Choroid plexus epithelial cell (primary cell): ENCODE measurements at places on chromosomes 11 and 22.
A peak's percentile ranks its signal among the peaks of the same experiment; 100 is the strongest.

DNA sequence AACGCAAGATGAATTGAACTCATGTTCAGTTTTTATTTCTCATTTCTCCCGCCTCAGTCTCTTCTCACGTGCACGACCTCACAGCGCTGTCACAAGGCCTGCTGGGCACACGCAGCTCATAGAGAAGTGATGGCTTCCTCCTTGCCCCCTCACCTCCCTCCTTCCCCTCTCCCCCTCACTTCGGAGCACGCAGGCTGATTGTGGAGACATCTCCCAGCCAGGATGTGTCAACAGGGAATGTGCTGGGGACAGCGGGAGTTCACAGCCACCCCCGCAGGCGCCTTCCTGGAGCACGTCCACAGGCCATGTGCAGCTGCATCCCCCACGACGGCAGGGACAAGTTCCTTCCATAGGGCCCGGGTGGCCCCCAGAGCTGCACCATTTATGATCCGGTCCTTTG lies 29.1 kb upstream of the KRTAP5-6 start:
- DNase-seq = no peak

GRCh38 chr22:22228921-22229320 lies 15.7 kb upstream of the VPREB1 start:
- DNase-seq = no peak

- DNase-seq = no peak
These were observed 27.6 kb downstream of the ART5 start for GRCh38 chr11:3613998-3614741.

DNA sequence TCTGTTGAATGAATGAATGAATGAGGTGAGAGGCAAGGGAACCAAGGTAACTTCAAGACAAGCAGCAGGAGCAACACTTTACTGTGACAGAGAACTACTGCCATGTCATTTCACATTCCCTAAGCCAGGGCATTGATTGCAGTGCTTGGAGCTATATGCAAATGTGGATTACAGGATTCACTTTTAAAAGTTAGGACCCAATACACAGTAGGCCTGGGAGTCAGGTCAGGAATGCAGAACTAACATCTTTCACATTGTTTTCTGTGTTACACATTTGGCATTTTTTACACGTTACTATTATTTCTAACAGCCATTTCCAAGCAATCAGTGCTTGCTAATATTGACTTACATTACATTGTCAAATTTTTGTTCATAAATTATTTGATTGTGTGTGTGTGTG lies 26.2 kb upstream of the ME3 start:
- DNase-seq = peak; percentile 50

DNA sequence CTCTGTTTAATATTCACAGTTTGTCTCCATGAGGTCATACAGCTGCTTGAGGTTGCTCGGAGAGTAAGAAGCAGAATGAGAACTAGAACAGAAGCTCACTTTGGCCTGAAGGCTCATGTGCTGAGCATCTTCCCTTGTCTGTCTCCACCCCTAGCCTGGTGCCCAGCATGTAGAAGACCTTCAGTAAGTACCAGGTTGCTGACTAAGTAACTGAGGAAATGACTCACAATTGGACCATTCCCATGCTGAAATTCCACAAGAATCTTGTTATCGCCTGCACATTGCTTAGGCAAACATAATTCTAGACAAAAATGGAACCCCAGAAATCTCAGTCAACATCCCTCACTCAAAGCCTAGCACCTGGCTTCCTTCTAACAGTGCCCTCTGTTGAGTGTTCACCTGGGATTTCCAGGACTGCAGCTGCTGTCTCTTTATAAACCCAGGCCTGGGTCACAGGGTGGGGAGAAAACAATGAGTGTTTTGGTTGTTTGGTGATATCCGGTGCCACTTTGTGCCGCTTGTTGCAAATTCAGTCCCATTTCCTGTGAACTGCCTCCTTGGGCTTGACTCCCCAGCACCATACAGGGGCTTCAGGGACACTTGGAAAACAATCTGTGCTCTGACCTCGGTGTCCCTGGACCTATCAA lies 406.8 kb downstream of the ETS1 start:
- peak; percentile 94 for DNase-seq

DNA sequence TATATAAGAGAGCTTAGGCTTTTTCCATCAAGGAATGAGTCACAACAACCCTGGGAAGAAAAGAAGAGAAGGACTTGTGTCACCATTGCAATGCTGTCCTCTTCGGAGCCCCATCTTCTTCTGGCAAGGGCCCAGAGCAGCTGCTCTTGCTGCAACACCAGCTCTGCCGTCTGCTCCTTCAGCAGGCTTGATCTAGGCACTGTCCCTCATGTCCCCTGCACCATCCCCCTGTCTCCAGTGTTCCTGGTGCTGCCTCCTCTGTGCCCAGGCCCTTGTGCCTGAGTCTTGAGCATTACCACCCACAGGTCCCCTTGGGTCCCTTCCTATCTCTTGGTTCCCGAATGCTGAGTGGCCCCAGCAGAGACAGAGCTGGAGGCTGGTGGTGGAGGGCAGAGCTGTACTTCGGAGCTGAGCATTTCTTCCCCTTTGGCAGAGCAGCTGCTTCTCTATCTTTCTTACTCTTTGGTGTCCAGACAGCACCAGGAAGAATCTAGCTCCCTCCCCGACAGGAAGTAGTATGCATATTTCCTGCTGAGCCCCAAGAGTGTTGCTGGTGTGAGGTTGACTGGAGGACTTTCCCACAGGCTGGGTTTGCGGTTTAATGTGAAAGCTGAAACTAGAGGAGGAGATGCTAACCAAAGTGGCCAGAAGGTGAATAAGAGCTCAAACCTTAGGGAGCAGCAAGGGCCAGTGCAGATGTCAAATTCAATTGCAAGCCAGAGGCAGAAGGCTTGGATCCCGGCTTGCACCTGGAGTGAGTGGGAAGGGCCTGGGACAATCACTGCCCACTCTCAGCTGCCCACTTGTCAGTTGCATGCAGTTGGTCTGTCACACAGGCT lies 27.8 kb downstream of the WEE1 start:
- DNase-seq = peak; percentile 97

GRCh38 chr11:118047749-118048148 lies 29.1 kb upstream of the TMPRSS4 start:
- DNase-seq = no peak

- no peak for DNase-seq
These were observed 25.9 kb upstream of the PRSS23 start for GRCh38 chr11:86774417-86774816.

DNA sequence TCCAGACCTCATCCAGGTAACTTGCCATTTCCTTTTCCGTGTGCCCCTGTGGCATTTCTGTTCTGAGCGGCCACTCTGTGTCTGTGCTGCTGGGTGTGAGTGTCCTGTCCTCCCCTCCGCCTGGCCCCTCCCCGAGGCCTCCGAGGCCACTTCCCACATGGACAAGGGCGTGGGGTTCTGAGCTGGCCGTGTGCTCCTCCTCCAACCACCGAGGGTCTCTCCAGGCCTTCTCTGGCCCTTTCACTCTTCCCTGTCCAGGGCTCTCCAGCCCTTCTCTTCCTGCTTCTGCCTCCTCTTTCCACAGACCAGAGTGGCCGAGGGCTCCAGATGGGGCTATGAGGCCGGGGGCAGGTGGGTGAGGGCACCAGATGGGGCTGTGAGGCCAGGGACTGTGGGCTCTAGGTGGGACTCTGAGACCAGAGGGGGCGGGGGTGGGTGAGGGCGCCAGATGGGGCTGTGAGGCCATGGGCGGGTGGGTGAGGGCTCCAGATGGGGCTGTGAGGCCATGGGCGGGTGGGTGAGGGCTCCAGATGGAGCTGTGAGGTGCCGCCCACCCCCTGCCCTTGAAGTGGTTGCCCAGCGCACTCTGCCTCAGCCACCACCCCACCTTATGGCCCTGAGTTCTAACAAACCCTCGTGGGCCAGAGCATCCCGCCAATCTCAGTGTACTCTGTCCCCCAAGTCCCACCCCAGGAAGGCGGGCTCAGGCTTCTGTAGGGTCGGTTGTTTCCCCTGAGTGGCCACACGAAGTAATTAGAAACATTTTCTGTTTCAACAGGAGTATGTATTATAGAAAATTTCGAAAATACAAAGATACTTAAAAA lies 24.1 kb downstream of the PTDSS2 start:
- DNase-seq = no peak
